ENCODE measurements at places on chromosomes 4 and X.
A peak's percentile ranks its signal among the peaks of the same experiment; 100 is the strongest.

- DNase-seq: peak; percentile 94
These were observed at the start of gene ADAMTS3 for GRCh38 chr4:72568959-72569718. TSS of gene ADAMTS3 (minus strand) at chr4:72569221. CDS start at chr4:72568762, 459 bp downstream.

- DNase-seq: peak; percentile 58
These were observed 2.8 kb upstream of the CLCN5 start for GRCh38 chrX:49919617-49920016.

GRCh38 chrX:45771560-45772340, 571.1 kb upstream of the DIPK2B start:
- DNase-seq: no peak

DNA sequence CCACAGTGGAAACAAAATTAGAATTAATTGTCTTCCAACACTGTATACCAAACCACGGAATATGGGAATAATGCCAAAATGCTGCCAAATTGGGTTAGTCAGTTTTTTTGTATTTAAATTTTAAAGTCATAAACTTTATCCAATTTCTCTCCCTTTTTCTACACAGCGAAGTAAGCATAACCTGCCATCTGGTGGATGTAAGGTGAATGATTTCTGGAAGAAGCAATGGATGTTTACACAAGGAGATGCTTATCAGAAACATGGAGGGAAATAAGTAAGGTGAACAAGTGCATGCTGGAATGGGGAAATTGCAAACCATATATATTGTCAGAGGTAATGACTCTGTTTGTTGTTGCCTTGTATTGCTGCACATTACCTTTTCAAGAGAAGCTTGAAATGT, 691.9 kb downstream of the TECRL start:
- peak; percentile 43 for DNase-seq

GRCh38 chr4:184228056-184228705, 10.5 kb upstream of the ENPP6 start:
- no peak for DNase-seq

- DNase-seq: no peak
These were observed 3.8 kb upstream of the GRPR start for GRCh38 chrX:16119353-16120220.

DNA sequence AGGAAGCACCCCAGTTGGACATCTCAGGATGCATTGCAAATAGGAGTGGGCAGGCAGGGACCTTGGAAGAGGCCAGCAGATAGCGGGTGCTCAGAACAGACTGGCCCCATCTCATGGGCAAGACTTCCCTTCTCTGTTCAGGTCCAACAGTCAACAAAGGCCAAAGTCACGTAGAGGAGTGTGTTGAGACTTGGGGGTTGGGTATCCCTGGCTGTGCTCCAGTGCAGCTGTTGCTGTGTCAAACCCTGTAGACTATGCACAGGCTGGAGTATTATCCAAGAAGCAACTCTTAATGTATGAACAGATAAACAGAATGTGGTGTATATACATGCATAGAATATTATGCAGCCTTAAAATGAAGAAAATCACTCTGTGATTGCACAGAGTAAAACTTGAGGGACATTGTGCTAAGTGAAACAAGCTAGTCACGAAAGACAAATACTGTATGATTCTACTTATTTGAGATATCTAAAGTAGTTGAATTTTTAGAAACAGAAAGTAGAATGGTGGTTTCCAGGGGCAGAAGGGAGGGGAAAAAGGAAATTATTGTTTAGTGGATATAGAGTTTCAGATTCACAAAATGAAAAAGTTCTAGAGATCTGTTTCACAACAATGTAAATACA, 192.1 kb upstream of the LCORL start:
- no peak for DNase-seq

DNA sequence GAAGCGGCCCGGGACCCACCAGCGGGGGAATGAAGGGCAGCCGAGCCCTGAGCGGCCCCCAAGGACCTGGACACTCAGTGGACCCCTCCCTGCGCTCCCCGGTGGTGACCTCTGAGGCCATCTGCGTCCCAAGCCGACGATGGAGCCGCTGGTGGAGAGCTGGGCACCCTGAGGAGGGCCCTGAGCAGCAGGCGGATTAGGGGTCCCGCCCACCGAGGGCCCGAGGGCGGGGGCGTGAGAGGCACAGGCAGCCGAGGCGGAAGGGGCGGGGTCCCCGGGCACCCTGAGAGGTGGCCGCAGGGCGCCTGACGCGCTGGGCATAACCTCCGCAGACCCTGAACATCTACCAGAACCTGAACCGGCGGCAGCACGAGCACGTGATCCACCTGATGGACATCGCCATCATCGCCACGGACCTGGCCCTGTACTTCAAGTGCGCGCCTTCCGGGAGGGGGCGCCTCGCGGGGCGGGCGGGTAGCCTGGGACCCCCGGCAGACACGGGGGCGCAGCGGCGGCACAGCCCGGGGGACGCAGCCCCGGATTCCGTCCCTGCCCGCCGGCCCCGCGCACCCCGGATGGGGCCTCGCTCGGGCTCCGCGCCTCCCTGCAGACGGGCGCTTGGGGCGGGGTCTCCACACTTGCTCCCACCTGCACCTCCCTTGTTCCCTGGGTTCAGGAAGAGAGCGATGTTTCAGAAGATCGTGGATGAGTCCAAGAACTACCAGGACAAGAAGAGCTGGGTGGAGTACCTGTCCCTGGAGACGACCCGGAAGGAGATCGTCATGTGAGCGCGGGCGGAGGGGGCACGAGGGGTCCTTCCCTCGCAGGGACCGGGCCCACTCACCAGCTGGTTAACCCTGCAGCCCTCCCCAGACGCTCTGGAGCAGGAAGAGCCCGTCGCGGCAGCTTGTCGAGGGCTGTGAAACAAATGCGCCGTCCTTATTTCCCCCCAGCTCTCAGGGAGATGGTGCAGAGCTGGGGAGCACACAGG, 10.3 kb downstream of the ATP5ME start:
- peak; percentile 83 for DNase-seq

DNA sequence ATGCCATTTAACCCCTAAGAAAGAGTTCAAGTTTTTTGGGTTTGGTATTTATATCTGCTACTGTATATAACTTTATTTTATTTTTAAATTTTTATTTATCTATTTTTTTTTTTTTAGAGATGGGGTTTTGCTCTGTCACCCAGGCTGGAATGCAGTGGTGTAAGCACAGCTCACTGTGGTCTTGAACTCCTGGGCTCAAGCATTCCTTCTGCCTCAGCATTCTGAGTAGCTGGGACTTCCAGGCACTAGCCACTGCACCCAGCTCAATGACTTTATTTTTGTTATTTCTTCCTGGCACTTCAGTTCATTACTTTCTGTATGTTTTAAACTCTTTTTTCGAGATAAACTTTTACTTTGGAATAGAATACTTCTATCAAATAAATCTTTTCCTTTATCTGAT, 42.4 kb upstream of the PGAM4 start:
- no peak for DNase-seq

DNA sequence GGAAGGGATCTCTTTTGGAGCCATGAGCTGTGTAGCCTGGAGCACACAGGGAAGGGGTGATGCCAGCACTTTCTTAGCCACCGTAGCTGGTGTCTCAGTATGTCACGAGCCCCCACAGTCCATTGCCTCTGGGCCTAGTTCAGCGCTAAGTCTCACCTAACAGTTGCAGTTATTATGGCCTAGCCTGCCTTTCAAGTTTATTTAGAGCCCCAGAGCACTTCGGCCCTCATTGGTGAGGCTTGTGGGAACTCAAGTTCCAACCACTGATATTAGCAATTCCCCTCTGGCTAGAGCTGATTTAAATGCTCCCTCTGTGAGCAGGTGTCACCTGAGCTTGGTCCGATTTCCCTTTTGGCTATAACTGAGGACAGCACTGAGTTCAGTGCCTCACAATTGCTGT, 388.4 kb upstream of the MAOA start:
- no peak for DNase-seq

DNA sequence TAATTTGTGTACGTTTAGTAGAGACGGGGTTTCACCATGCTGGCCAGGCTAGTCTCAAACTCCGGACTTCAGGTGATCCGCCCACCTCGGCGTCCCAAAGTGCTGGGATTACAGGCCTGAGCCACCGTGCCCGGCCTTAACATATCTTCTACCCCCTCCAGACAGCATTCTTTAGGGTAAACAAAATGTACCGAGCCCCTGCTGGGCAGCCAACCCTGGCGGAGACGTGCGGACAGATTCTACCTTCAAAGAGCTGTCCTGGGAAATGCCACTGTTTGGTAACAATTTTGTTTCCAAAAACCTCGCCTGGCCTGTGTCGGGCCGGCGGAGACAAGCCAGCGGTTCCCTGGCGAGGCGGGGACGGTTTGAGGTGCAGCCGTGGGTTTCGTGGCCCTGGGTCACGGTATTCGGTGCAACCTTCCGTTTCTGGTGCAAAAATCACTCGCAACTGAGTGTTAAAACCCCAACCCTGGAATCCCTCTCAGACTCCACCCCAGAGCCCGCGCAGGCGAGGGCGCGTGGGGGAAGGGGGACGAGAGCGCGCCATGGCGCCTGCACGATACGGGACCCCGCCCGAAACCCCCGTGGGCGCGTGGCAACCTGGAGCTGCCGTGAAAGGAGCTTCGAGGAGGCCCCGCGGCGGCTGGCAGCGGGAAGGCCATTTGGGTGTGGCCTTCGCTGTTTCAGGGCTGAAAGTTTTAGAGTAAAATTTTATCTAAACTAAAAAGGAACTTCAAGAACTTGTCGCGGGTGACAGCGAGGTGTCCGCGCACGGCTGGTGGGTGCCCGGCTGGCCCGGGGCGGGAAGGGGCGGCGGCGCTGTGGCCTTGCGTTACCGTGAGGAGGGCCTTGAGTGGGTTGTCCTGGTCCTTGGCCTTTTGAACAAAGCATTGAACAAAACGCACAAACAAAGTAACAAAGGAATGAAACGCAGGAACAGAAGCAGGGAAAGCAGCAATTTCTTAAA, 17.0 kb downstream of the MRFAP1 start:
- no peak for DNase-seq

DNA sequence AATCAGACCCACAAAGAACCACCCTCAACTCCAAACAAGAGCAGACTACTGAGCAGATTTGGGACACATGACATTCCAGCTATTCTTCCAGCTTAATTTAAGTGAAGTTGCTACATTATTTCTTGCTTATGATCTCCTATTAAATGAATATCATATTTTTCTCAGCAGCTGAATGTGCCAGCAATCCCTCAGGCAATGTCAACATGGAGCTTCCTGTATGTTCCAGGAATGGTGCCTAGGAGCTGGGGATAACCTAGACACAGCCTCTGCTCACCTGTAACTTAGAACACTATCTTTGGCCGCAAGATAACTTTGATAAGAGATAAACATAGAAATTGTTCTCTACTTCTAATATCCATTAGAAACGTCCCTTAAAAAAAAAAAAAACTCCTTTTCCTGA, 274.4 kb upstream of the RASGEF1B start:
- no peak for DNase-seq

DNA sequence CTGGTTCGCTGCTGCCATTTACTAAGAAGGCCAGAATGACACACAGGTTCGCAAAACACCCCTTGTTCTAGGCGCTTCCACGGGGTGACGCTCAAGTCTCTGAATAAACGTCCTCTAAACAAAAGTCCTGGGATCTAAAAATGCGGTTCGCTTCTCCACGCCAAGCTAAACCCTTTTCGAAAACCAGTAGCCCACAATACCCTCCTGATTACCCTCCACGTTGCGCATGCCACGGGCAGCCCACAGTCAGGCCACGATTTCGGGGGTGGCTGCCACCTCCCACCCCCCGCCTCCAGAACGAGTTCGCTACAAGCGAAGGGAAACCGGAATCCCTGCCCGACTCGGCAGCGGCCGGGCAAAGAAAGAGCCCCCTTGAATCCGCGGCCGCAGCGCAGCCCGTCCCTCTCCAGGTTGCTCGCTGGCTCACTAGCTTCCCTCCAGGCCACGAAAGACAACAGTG, 423 bp downstream of the RPL39 start:
- peak; percentile 74 for DNase-seq

GRCh38 chr4:98558471-98559169, 99.8 kb downstream of the TSPAN5 start:
- DNase-seq: no peak

DNA sequence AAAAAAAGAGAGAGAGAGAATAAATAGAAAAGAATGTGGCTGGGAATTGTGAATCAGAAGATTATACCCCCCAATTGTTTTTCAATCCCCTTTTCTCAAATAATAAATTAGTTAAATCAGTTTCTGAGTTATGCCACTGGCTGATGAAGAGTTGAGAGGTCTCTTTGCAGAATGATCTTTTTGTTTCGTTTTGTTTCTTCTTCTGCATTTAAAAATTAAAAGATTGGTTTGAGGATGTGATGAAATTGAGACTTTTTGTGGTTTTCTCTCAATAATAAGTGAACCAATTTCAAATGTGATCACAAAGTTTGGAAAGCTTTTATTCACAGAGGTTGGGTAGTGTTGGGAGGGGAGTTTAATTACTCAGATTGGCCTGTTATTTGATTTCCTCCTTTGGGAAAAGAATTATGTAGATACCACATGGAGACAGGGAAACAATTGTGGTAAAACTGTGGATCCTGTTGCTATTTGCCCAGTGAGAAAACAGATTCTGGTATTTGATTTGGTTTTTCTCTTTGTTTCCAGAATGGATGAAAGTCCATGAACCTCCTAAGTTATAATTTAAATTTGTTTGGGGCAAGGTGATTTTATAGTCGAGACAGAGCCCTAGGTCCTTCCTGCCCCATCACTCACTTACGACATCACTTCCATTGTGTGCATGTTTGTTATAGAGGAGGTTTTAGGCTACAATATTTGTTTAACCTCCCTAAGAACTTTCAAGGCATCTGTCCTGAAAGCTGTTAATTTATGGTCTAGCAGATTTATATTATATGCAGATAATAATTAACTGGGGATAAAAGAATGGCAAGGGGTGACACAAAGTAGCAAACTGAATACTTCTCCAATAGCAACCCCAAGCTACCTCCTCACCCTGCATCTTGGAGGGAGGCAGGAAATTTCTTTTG, 92.0 kb upstream of the BMPR1B start:
- DNase-seq: no peak

- no peak for DNase-seq
These were observed 25.4 kb downstream of the MBNL3 start for GRCh38 chrX:132463411-132463810.

DNA sequence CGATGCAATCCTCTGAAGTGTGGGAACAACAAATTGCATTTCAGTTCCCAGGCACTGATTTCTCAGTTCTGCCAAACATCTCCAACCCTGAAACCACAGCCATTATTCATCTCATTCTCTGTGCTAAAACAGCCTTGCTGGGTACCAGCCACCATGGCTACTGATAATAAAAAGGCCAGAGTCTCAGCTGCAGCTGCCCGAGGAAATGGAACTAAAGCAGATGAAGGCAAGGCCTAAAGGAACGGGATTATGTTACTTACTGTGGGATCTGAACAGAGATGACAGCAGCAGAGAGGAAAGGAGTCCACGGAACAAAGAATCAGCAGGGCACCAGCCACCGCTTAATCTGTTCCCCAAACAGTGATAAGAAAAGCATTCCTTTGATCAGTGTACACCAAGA, 155.7 kb downstream of the PAPSS1 start:
- peak; percentile 56 for DNase-seq

GRCh38 chr4:88119943-88120342, 38.5 kb downstream of the ABCG2 start:
- no peak for DNase-seq

Measured in eye (tissue), 1 donor.